ENCODE measurements at places on chromosomes 16 and 17. TPM values are rescaled to one million over a fixed set of nuclear protein-coding genes. Genes with fewer than 3 reads are reported as not detected.

- DNase-seq: no peak
Observed at GRCh38 chr17:49708515-49709183, 885 bp upstream of the SLC35B1 start.

- no peak for DNase-seq
Observed at GRCh38 chr17:55434721-55435120, 13.1 kb upstream of the MMD start.

DNA sequence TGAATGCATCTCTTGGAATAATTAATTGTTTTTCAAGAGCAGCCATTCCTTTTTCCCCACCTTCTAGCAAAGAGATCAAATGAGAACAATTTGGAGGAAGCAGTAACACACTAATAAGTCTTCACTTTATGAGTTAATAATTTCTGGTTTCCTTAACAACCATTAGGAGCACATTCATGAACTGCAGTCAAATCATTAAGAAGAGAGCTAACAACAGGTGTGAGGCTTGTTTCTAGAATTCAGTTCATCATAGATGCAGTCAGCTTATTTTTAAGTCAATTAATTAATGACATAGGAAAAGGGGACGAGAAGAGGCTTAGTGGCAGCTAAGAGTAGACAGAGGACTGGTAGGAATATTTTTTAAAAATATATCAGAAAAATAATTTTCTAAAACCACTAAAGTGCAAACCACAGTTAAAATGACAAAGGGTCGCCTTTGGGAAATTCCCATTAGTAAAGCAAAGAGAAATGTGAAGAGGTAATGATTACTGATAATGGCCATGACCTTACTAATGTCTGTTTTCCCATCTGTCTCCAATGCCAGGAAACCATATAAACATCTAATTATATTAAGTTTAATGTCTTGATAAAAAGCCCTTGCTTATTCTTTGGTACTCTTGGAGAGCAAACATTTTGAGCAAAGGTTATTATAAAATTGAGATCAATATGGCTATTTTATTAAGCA is 184.2 kb downstream of the KCNJ2 start:
- DNase-seq: no peak

- DNase-seq: no peak
Observed at GRCh38 chr17:9185688-9186284, 164.5 kb downstream of the NTN1 start.

GRCh38 chr17:45929344-45929743 is 35.0 kb downstream of the MAPT start:
- no peak for DNase-seq

- DNase-seq: no peak
Observed at GRCh38 chr17:80842456-80843013, 149.1 kb upstream of the CHMP6 start.

GRCh38 chr17:9557857-9558256 is 17.8 kb downstream of the STX8 start:
- DNase-seq: no peak

GRCh38 chr17:37360632-37361031 is 15.2 kb upstream of the C17orf78 start:
- DNase-seq: no peak

- DNase-seq: no peak
Observed at GRCh38 chr16:47046726-47047523, 73.5 kb upstream of the DNAJA2 start.

Gene CSH2
- not detected for total RNA-seq

Gene NGFR
- total RNA-seq: 322 TPM

Gene KRTAP1-1
- not detected for total RNA-seq

Gene KCNG4
- not detected for total RNA-seq

Gene KRTAP4-6
- not detected for total RNA-seq

Gene STH
- total RNA-seq: not detected

Gene ZNF385C
- 1.7 TPM for total RNA-seq

Gene CNGB1
- 0.21 TPM for total RNA-seq

Measured in neural crest cell (in vitro differentiated cells).